ENCODE measurements at places on chromosomes 3 and 15.

- DNase-seq: no peak
These were observed 181.4 kb upstream of the GRM7 start for GRCh38 chr3:6679510-6679909.

- no peak for DNase-seq
These were observed 652.4 kb upstream of the NAALADL2 start for GRCh38 chr3:174206607-174207192.

- DNase-seq: no peak
These were observed 224.8 kb upstream of the BHLHE40 start for GRCh38 chr3:4754180-4755086.

GRCh38 chr3:11290743-11291680 lies 18.8 kb downstream of the ATG7 start:
- DNase-seq: no peak

GRCh38 chr3:12461097-12461649 lies 23.1 kb upstream of the TSEN2 start:
- DNase-seq: no peak

- DNase-seq: no peak
These were observed 109.7 kb upstream of the LRIG1 start for GRCh38 chr3:66610562-66610909.

GRCh38 chr3:117102426-117102825 lies 392.8 kb downstream of the TUSC7 start:
- DNase-seq: no peak

DNA sequence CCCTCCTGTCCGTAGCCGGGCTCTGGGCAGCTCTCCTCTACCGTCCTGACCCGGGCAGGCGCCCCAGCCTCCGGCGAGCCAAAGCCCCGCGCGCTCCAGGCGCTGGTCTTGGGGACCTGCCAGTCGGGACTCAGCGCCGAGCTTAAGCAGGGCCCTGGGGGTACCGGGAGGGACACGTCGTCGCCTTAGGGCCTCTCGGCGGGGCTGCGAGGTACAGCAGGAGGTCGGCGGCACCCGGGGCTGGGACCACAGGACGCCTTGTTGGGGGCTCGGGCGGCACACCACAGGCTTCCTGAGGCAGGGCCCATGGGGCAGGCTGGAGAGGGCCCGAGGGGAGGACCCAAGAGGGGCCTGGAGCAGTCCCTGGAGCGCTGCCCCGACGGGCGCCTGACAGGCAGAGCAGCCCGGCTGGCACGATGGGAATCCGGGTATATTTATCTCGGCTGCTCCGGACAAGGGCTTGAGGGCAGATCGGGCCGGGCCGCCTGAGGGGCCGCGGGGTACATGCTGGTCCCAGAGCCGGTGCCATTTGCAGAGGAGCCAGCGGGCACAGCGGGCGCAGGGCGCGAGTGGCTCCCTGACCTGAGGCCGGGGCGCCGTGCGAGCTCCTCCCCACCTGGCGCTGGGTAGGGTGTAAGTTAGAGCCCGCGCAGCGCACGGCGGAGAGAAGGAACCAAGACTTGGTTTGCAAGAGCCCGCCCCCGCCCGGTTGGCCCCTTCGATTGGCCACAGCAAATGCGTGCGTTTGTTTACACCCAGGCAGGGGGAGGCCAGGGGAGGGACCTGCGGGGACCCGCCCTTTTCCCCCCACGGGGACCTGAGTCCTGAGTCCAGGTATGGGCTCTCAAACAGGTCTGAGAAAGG lies 574 bp downstream of the SLC38A3 start:
- no peak for DNase-seq

- DNase-seq: no peak
These were observed 59.1 kb upstream of the TLE3 start for GRCh38 chr15:70156671-70157271.

DNA sequence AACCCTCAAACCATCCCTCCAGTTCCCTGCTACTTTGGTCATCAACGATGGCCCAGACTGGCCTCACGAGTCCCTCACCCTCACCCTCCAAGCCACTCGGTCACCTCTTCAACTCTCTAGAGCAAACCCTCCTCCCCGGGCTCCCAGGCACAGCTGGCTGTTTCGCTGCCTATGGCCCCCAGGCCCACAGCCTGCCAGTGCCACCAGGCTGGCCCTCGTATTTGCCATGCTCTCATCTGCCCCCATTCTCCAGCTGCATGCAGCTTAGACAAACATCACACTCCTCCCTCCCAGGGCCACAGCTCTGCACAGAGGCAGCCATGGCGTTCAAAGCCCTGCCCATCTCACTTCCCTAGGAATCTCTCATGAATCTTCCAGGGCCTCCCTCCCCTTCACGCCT lies 13.8 kb downstream of the RAB43 start:
- DNase-seq: no peak

- no peak for DNase-seq
These were observed 11.9 kb downstream of the SPINT1 start for GRCh38 chr15:40855706-40856234.

GRCh38 chr15:92981333-92981732 lies 81.2 kb downstream of the CHD2 start:
- no peak for DNase-seq

DNA sequence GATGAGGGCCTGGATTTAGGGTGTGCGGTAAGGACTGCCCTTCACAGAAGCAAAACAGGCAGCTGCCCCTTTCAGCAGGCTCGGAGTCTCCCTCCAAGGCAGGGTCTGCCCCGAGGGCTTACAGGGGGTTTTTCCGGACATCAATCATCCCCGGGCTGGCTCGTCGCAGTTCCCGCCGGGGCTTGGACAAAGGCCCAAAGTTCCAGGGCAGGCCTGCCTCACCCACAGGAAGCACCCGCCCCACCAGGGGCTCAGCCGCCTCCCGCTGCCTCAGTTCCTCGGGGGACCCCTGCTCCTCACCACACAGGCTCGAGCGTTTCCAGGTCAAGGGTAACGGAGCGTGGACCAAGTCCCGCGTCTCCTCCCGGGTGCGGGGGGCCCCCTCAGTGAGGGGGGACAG lies 27.0 kb downstream of the KIF7 start:
- DNase-seq: no peak

DNA sequence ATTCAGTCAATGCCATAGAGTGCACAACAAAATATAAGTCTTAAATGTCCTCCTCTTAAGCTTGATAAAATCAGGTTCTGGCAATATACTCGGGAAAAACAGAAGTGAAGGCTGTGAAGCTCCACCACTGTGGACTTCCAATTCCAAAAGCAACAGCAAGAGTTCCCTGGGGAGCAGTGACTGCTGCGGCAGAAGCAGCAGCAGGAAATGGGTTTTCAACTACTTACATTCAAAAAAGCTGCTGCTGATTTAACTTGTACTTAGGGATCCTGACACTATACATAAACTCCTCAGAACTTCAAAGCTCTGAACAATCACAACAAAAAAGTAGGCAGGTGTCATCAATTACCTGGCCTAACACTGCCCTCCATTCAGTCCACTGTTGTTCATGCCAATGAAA lies 4.7 kb downstream of the CEP152 start:
- DNase-seq: no peak

GRCh38 chr15:60299452-60300047 lies 98.2 kb downstream of the ANXA2 start:
- no peak for DNase-seq

- DNase-seq: no peak
These were observed 494.7 kb upstream of the NECTIN3 start for GRCh38 chr3:110576960-110577359.

DNA sequence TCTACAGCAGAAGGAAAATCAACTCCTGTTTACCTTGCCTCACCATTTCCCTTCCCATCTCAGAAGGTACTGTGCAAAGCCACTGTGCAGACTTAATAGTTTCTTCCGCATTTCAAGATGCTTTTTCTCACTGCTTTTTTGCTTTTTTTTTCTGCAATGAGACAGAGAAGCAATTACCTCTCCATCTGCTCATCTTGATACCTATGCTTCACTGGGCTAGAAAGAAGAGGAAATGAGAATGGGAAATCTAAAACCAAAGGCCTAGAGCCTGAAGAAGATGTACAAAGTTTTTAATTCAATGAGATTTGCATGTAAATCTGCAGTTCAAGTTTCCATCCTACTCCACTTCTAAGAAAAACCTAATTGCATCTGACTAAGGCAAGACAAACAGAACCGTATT lies 238.1 kb upstream of the SETMAR start:
- DNase-seq: no peak

- no peak for DNase-seq
These were observed 21.0 kb downstream of the SLCO2A1 start for GRCh38 chr3:134008630-134009156.
